Colonic mucosa (tissue), 4 donors: ENCODE measurements at places on chromosomes 7 and 10.

DNA sequence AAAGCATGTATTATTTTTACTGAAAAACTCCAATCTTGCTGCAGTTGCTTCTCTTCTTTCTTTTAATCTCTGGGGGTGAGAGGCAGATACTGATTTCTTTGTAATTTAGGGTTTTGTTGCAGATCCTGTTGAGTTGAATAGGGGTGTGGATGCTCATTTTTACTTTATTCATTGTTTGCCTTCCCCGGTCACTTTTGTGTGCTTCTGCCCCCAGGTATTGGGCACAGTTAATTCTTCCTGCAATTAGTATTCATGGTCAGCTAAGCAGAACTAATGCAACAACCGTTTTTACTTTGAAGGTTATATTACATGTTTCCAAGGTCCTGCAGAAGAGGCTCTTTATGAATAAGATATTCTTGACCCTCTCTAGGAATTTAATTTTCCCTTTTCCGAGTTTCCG lies 96.4 kb downstream of the BUB3 start:
- H3K36me3 ChIP-seq, result no peaks in the 10 kb centered on the region
- H3K4me1 ChIP-seq, result no peaks in the 10 kb centered on the region
- H3K27ac ChIP-seq, result no peak overlapping the region

DNA sequence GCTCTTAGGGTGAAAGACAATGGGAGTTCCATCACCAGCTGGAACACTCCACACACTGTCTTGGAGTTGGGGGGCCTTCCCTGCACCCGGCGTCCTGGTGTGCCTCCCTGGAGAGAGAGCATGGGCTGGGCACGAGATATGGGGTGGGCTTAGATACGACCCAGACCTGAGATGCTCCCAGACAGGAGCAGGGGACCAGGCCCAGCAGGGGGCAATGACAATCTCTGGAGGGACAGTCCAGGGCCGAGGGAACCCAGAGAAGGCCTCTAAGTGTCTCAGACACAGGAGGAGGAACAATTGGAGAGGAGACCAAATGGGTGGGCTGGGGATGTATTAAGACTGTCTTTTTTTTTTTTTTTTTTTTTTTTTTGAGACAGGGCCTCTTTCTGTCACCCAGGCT lies 40.0 kb downstream of the MYL10 start:
- peaks cover 9% of the 10 kb centered on the region for H3K4me1 ChIP-seq
- no peak overlapping the region for H3K4me3 ChIP-seq
- no peak overlapping the region for H3K27ac ChIP-seq

DNA sequence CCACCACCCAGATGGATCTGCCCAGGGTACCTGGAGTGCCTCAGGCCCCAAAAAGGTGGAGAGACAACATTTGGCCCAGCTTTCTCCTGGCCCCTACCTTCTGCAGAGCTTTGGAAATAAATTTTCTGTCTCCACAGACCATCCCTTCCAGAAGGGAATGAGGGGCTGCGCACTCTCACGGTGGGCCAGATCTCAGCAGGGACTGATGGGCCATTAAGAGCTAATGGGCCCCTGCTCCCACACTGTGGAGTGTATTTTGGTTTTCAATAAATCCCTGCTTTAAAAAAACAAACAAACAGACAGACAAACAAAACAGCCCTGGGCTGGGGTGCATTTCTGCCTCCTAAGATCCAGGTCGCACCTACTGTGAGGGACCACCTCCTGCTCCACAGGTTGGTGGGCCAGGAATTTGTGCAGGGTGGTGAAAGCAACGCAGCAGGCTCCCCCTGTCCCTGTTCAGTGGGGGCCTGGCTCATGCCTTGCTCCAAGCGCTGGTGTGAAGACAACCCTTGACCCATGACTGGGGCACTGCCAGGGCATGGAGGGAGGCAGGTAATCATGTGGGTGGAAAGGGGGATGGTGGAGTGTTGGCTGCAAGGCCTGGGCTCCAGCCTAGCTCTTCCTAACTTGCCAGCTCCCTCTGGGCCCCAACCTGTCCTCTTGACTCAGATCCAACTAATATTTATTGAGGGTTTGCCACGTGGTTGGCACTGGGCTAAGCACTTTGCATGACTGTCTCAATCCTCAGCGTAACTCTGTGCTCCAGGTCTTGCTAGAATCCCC lies 88.5 kb downstream of the COL13A1 start:
- H3K27me3 ChIP-seq, result no peaks in the 10 kb centered on the region
- peak overlapping the region; percentile 60 for H3K27ac ChIP-seq
- peak; percentile 59 for DNase-seq
- no peak overlapping the region for H3K4me3 ChIP-seq

DNA sequence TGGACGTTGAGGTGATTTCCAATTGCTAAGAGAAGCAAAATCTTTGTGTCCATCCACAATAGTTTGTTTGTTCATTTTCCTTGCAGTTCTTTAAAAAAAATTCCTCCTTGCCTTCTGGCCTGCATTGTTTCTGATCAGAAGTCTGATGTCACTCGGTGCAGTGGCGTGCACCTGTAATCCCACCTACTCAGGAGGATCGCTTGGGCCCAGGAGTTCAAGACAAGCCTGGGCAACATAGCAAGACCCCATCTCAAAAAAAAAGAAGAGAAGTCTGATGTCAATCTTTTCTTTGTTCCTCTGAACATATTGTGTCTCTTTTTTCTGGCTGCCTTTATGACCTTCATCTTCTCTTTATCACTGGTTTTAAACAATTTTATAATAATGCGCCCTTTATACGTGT lies 13.5 kb upstream of the OCM start:
- no peaks in the 10 kb centered on the region for H3K4me1 ChIP-seq
- DNase-seq, result no peak
- no peaks in the 10 kb centered on the region for H3K27me3 ChIP-seq
- no peaks in the 10 kb centered on the region for H3K36me3 ChIP-seq
- no peak overlapping the region for H3K4me3 ChIP-seq
- no peak overlapping the region for H3K27ac ChIP-seq

- H3K4me3 ChIP-seq, result no peak overlapping the region
- peaks cover 79% of the 10 kb centered on the region for H3K27me3 ChIP-seq
- no peaks in the 10 kb centered on the region for H3K36me3 ChIP-seq
These were observed 939 bp upstream of the VAX1 start for GRCh38 chr10:117138838-117139580.

GRCh38 chr7:148547951-148548350 lies 42.6 kb upstream of the C7orf33 start:
- H3K27me3 ChIP-seq, result no peaks in the 10 kb centered on the region
- no peak overlapping the region for H3K27ac ChIP-seq
- no peak overlapping the region for H3K4me3 ChIP-seq
- no peaks in the 10 kb centered on the region for H3K4me1 ChIP-seq
- DNase-seq, result no peak
